ENCODE measurements at places on chromosomes 3 and 15.

DNA sequence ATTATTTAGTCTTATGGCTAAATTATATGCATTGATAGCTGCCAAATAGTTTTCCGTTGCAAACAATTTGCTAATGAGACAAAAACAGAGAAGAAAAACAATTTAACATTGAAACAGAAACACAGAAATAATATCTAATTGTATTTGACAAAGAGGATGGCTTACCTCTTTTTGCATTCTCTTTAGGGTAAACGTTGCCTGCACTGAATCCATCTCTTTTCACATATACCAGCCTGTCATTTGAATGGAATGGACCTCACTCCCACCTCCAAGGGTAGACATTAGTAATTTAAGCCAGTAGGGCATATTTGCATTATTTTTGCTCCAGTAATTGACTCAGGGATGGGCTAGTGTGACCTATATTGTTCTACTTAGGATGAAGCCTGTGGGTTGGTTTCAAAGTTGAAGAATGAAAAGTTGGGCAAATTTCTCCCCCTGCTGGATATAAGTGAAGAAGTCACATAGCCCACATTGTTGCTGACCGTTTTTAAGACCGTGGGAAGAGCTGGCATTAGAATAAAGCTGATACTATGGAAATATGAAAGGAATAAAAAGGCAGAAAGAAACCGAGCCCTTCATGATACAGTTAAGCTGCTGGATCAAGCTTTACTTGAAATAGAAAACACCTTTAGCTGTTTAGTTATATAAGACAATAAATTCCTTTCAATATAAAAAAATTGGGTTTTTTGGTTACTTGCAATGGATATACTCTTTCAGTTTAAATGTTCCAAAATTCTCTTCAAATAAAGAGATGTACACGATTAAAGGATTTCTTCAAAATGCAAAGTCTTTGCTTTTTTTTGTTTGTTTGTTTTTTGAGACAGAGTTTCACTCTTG is 26.9 kb downstream of the PIERCE2 start:
- DNase-seq: no peak

DNA sequence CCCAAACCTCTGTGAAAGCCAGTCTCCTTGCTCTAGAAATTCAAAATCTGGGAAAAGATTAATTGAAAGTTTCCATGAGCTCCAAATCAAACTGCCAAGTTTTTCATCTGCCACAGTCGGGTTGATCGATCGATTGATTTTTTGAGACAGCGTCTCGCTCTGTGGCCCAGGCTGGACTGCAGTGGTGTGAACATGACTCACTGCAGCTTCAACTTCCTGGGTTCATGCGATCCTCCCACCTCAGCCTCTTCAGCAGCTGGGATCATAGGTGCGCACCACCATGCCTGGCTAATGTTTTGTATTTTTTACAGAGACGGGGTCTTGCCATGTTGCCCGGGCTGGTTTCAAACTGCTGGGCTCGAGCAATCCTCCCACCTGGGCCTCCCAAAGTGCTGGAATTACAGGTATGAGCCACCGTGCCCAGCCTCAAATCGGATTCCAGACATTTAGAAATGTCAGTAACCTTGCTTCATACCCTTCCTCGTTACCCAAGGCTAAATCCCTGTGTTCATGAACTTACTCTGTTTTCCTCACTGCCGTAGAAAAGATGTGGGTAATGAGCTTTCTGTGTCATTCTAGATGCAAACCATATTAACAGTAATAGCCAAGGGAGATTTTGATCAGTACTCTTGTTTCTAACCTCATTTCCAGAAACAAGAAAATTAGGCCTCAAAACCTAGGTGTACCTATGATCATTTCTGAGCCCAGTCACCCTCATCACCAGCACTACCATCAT is 105.9 kb upstream of the AKAP13 start:
- no peak for DNase-seq

GRCh38 chr3:182784542-182784941 is 8.8 kb upstream of the ATP11B start:
- no peak for DNase-seq

DNA sequence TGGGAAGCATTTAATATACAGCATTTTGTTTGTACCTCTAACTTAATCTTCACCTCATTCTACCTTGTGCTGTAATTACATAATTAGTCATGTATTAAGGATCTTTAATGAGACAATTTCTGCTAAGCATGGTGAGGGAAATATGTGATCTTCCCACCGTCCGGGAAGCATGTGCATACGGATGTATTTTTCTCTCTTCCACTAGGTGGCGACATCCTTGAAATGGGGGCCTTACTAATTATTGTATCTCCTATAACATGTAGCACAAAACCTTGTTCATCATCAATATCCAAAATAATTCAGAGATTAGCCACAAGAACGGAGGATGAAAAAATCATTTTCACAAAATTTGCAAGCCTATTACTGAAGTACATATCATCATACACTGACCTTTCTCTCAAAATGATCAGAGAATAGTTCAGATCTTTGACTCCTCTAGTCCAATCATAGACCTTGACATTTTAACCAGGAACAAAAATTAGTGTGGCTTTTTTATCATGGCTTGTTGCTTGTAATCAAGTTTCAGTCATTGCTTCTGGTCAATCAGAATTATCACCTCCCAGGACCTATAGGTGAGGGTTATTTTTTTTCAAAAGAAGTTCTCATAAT is 148.9 kb upstream of the GBE1 start:
- no peak for DNase-seq

GRCh38 chr3:40173227-40173721 is 136.2 kb upstream of the EIF1B start:
- DNase-seq: no peak

DNA sequence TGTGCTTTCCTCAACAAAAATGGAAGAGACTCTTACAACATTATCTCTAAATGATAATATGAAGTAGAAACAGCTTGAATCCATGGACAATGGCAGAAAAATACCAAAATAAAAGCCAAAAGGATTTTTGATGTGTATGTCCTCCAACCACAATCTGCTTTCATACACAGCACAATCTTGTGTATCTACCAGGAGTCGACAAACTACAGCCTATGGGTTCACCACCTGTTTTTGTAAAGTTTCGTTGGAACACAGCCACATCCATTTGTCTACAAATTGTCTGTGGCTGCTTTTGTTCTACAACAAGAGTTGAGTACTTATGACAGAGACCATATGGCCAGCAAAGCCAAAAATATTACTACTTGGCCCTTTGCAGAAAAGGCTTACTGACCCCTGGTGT is 88.7 kb upstream of the UBE2E2 start:
- no peak for DNase-seq

DNA sequence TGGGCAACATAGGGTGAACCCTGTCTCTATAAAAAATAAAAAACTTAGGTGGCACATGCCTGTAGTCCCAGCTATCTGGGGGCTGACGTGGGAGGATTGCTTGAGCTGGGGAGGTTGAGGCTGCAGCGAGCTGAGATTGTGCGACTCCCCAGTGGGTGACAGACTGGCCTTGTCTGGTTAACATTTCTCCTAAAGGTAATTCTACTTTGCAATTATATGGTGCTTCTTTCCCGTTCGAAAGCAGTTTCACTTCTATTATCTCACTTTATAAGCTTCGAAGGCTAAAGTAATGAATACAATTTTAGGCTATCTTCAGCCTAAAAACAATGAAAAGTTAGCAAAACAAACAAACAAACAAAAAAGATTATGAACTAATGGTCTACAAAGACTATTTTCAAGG is 35.3 kb downstream of the COMMD2 start:
- DNase-seq: no peak

DNA sequence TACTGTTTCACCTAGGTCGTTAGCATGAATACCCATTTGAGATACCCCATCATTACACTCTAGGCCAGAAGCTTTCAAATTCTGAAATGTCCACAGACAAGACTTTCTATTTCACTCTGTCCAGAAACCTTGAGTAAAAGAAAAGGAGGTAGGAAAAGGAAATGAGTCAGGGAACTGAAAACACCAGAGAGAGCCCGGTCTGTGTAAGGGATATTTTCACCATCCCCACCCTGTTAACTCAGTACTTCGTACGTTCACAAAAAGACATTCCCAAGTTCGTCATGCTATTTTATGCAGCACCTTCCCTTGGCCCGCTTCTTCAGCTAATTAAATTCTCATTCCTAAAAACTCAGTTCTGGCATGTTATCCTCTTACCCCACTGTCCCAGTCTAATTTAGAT is 89.4 kb upstream of the SOX2 start:
- DNase-seq: no peak

DNA sequence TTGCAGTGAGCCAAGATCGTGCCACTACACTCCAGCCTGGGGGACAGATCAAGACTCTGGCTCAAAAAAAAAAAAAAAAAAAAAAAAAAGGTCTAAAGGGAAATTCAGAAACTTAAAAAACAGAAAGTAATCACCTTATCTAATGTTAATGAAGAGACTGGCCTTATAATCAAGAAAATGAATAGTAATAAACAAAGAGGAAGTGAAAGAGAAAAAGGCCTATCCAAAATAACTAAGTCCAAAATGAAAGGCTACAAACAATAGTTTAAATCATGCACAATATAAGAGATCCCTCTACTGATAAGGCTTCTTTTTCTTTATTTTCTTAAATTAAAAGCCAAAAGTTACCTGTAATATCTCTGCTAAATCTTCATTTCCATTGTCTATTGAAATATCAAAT is 37.1 kb upstream of the HDC start:
- no peak for DNase-seq

DNA sequence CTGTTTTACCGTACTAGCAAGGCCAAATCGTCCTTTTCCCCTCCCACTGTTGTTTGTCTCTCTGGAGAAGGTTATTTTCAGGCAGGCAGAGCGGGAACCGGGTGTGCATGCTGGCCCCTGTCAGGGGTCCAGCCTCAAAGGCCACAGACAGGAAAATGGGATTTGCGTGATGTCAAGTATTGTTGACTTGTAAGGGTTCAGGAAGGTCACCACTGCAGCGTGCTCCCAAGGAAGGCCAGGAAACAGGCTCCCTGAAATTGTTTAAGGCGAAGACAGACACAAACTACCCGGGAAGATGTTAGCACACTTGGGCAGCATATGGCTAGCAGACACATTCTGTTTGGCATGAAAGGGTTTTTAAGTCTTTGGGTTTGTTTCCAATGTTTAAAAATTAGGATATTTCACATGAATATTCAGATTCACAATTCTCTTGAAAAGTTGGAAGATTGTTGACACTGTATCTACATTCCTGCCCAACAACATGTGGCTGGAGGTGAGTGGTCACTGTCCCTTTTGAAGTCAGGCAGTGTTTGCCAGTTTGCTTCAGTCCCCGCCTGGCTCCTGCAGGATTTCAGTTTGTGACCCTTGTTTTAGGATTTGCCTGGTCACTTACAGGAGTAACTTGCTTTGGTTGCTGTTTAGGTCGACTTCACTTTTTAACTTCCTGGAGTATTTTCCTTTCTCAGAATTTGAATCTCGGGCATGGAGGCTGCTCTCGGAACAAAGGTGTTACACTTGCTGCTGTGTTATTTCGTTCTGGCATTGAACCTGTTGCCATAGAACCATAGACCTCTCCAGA is 90.4 kb downstream of the BDH1 start:
- no peak for DNase-seq

DNA sequence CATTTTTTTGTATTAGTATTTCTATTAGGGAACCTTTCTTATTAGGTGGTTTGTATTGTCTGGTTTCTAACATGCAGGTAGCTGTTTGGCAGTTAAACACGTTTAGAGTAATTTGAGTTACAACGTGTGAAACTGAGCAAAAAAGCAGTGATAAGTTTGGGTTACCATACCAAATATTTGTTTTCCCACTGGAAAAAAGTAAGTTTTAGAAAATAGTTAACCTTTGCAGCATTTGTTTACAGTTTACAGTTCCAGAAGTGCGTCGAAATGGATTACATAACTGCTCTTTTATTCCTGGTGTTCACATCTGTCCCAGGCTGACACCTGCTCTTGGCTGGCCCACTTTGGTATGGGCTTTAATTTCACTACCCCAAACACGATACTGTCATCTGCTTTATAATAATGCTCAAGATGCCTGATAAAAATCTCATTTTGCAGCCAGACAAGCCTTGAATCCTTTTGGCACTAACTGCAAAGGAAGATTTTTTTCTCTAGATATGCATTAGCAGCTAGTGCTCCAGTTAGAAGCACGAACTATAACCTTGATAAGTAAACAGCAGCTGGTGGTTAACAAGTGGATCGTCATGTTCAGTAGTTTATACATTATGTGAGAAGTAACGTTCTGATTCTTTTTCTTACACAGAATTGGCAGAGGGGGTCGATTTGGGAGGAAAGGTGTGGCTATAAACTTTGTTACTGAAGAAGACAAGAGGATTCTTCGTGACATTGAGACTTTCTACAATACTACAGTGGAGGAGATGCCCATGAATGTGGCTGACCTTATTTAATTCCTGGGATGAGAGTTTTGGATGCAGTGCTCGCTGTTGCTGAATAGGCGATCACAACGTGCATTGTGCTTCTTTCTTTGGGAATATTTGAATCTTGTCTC is 5.3 kb downstream of the EIF4A2 start:
- no peak for DNase-seq

DNA sequence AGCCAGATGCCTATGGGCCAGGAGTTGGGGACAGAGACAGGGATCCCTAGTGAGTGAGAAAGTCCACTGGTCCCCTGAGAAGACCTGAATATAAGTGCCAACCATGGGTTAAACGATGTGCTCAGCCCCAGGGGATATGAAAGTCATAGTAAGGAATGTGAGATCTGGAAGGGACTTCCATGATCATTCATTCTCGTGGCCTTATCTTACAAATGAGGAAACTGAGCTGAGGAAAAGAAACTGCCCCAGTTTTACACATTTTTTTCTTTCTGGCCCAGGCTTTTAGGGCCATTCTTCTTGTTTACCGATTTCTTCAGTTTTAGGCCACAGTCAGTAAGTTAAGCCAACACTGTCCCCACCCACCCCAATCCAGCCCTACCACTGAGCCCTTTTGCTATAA is 11.1 kb downstream of the CD80 start:
- no peak for DNase-seq

DNA sequence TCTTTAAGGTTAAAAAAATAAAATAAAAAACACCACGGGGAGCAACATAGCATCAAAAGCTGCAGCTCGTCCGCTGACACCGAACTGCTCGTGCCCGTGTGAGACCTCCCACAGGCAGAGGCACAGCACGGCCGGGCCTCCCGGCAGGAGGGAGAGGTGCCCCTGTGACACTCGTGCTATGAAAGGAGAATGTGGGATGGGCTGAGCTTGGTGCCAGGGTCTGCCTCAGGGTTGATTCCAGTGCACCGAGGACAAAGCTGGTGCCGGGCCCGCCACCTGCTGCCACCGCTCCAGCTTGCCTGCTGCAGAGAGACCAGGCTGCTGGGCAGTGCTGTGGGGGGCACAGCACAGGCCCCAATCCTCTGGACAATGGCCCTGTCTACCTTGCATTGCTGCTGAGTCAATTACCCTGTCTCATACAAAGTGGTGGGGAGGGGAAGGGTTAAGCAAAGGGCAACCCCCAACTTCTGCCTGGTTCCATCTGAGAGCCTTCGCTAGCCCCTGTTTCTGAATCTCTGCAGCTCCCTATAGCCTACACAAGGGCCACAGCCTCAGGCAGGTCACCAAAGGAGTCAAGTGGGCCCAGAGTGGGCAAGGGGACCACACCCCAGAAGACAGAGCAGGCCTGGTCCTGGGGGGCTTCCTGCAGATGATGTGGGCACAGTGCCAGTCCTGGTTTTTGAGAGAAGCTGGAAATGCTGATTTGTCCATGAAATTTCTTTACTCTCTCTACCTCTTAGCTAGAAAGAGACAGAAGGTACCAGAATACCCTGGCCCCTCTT is 74.0 kb upstream of the SNRPA1 start:
- DNase-seq: no peak

GRCh38 chr3:189490337-189490736 is 140.9 kb upstream of the TP63 start:
- DNase-seq: no peak

Measured in activated effector memory CD4-positive, alpha-beta T cell treated with Interleukin-2 at 50 U/mL for 16 hours (primary cell).